ENCODE measurements at places on chromosomes 16 and 17. TPM values are rescaled to one million over a fixed set of nuclear protein-coding genes. Genes with fewer than 3 reads are reported as not detected.
A peak's percentile ranks its signal among the peaks of the same experiment; 100 is the strongest.

- no peak for DNase-seq
Observed at GRCh38 chr17:81120695-81121621, 44.3 kb upstream of the PVALEF start.

The OR1F1 gene
- not detected for total RNA-seq

GRCh38 chr16:73527187-73527586 lies 479.3 kb upstream of the ZFHX3 start:
- DNase-seq: no peak

The CFAP97D1 gene
- not detected for total RNA-seq

DNA sequence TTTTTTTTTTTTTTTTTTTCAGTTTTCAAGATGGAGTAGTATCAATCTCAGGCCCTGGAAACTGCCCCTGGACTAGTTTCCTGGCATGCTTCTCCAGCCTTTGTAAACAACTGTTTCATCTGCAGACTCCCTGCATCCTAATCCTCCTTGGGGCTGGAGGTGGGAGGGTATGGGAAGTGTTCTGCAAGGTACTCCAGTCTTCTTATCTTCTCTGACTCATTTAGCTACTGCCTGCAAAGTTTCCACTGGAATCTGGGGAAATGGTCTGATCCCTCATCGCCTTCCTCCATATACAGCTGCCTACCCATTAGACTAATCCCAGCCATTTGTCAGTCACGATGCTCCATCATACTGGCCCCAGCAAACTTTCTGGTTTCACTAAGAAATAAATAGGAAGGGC lies 21.5 kb downstream of the COPZ2 start:
- DNase-seq: no peak

GRCh38 chr17:30234964-30235363 lies 533 bp downstream of the SLC6A4 start:
- DNase-seq: no peak

DNA sequence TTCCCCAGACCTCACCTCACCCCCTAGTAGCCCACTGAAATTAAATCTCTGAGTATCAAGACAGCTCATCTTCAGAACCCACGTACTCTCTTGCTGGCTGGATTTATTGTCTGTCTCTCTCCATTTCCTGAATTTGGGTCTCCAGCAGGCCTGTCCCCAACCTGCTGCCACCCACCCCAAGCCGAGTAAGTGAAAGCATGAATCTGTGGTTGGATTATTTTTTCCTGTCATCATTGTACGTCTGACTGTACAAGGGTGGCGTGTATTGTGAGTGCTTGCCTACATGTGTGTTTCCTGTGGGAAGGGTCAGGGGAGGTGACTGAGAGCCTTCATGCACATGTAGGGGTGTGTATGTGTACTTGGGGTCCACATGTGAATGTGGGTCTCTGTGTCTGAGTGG lies 5.4 kb downstream of the TNP2 start:
- DNase-seq: peak; percentile 67

GRCh38 chr16:49116873-49117272 lies 164.8 kb downstream of the CBLN1 start:
- no peak for DNase-seq

DNA sequence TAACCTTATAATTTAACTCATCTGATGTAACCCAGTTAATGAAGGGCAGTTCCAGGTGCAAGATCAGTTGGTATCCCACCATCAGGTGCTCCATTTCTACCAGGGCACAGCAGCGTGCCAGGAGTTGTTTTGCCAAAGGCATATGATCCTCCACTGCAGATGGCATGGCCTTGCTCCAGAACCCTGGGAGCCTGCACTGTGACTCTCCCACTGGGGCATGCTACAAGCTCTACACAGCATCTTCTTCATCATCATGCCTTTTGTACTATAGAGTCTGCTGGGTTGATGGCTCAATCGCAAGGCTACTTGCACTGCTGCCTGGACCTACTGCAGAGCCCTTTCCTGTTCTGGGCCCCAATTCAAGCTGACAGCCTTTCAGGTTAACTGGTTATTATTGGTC lies 11.3 kb upstream of the MAPT start:
- DNase-seq: no peak

DNA sequence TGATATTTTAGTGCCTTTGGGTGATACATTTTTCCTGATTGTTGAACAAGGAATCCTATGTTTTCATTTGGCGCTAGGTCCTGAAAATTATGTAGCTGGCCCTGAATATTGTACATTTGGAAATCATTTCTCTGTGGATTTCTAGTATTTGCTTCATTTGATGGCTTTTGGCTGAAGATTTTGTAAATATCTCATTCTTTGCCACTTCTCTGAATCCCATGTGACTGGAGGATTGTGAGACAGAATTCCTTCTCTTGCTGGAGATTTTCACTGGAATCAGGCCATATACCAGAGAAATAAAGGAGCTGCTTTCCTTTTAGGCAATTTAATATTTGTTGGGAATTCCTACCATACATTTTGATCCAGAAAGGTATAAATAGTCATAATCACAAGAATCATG lies 8.6 kb downstream of the KRT28 start:
- DNase-seq: no peak

The SDR42E2 gene
- 1.1 TPM for total RNA-seq

GRCh38 chr17:47873200-47874090 lies 22.5 kb upstream of the SP6 start:
- DNase-seq: no peak

DNA sequence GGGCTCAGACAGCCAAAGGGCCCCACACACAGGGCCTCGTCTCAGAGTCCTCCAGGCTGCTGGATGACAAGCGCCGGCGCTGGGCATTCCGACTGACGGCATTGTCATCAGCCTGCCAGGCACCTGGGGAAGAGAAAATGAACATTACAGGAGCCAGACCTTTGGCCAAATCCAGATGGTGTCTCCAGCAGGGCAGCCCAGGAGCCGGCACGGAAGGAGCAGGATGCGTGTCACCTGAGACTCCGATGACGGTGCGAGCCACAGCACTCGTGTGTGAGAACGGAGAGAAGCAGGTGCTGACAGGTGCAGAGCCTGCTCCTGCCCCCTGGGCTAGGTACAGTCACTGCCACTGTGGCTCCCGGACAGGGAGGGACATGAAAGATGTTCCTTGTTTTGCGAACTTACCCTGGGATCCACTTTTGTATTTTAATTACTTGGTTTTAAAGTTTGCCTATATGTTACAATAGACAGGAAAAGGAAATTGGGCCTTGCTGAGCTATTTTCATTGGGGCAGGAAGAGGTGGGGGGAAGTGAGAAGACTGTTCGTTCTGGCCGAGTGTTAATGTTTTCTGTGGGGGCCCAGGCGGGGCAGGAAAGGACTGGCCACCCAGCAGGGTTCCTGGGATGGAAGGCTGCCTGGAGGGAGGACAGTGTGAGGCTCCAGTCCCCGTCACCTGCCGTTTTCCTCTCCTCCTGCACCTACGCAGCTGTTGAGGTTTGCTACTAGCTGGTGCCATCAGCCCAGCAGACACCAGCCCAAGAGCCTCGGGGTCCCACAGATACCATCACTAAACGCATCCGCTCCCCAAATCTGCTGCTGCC lies 4.4 kb upstream of the FOXJ1 start:
- peak; percentile 80 for DNase-seq

- no peak for DNase-seq
Observed at GRCh38 chr17:31967648-31968047, 30.8 kb downstream of the SUZ12 start.

GRCh38 chr16:4593086-4593485 lies 21.6 kb downstream of the UBALD1 start:
- no peak for DNase-seq

The DNAAF8 gene
- not detected for total RNA-seq

DNA sequence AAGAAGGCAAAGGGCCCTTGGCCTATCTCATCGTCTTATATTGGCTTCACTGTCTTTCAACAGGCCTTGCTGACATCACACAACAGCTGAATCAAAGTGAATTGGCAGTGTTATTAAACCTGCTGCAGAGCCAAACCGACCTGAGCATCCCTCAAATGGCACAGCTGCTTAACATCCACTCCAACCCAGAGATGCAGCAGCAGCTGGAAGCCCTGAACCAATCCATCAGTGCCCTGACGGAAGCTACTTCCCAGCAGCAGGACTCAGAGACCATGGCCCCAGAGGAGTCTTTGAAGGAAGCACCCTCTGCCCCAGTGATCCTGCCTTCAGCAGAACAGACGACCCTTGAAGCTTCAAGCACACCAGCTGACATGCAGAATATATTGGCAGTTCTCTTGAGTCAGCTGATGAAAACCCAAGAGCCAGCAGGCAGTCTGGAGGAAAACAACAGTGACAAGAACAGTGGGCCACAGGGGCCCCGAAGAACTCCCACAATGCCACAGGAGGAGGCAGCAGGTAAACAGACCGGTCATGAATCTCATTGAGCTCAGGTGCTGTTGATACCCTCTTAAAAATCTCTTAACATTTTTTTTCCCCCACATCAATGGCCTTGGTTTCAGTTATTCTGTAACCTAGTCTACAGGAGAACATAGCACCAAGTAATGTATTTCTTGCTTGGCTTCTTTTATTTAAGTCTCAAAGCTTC lies 64.7 kb downstream of the CDK12 start:
- no peak for DNase-seq

The ATP2A3 gene
- total RNA-seq: 200 TPM

The SCNN1G gene
- total RNA-seq: not detected

All from CD8-positive, alpha-beta T cell (primary cell).